Osteoblast (primary cell): ENCODE measurements at places on chromosomes 7 and 10. TPM values are rescaled to one million over a fixed set of nuclear protein-coding genes. Genes with fewer than 3 reads are reported as not detected.

Gene HOXA5
- 3.2 and 5.8 TPM in 2 replicates for total RNA-seq

Gene NRAP
- total RNA-seq, result not detected in 2 replicates

Gene HKDC1
- total RNA-seq, result 0.29 and 2.9 TPM in 2 replicates

Gene DTX2
- total RNA-seq, result 11.5 and 14.5 TPM in 2 replicates

Gene GRB10
- 62.6 and 69.5 TPM in 2 replicates for total RNA-seq

Gene PDE6C
- total RNA-seq, result not detected in 2 replicates
